ENCODE measurements at places on chromosomes 1 and 21.

GRCh38 chr1:74773582-74773981 is 40.6 kb downstream of the TYW3 start:
- no peak for DNase-seq

- peak; percentile 61 for DNase-seq
Measured at GRCh38 chr21:34813266-34813894, 144.6 kb downstream of the CLIC6 start.

DNA sequence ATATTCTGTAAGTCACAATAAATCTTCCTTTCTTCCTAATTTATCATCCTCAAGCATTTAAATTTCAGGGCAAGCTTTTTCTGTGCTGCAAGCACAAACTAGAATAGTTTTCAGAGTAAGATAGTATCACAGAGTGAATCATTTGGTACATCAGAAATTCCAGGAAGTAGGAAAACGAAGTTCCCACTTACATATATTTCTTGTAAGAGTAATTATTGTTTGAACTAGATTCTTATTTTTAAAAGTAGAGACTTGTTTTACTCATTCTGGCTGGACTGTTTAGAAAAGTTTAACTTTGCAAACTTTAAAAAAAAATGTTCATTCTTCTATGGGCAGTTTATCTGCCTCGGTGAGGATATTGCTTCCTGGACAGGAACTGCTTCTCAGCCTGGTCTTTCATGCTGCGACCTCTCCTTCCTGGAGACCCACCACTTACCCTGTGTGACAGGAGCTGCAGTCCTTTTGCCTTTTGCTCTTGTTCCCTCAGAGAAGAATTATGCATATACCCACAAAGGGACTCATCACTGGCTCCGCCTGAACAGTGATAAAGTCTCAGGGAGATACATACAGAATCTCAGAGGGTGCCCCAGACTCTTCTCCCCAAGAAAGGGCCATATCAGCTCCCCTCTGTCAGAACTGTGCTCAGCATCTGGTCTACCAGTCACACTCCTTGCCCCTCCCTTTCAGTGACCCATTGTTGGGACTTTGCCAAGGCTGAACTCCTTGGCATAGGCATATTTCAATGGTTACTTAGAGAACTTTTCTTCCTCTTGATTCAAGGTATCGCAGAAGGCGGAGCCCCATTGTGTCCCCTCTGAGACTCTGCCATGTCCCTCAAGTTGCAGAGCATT is 102.7 kb upstream of the CD55 start:
- no peak for DNase-seq

- no peak for DNase-seq
Measured at GRCh38 chr1:71339238-71339637, 258.4 kb upstream of the ZRANB2 start.

DNA sequence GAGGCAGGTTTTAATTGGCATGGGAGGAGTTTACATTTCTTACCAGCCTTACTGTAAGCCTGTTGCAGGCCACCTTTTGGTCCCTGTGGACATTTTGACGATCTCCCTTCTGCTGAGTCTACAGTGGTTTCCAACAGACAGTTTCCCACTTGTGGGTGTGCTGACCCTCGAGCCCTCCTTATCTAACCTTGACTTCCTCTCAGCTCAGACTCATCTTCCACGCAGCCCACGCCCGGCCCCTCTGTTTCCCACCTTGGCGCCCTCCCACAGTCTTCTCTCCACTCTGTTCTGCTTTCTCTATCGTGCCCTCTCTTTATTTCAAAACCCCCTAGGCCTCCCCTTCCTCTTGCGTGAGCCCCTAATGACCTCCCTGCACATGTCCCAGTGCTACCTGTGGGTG is 6.1 kb upstream of the ARL8A start:
- DNase-seq, result no peak

- no peak for DNase-seq
Measured at GRCh38 chr21:41317063-41317392, 427 bp downstream of the FAM3B start.

- DNase-seq, result no peak
Measured at GRCh38 chr1:235745503-235746136, 96.0 kb upstream of the GNG4 start.

DNA sequence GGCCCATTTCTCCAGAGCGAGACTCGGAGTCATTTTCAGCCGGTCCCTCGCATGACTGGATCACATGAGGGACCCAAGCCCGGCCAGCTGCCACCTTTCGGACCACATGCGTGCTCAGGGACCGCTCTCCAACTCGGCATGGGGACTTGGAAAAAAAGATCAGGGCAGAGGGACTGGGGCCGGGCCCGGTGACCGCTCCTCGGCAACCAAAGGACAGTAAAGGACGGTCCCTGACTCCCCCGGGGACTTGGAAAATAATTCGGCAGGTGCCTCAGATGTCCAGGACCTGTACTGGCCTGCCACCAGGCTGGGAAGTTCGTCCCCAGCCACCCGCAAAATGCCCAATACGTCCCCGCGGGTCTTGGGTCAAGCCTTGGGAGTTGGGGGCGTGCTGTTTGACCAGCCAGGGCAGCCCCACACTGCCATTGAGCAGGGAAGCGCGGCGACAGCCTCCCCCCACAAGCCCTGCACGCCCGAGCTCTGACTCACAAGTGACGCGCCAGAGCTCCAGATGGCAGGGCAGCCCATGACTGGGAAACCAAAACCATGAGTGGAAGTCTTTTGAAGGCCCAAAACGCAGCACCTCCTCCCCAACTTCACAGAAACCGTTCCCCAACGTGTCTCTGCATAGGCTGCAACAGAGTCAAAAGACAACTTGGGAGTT is 134.5 kb downstream of the LIPI start:
- DNase-seq, result no peak

DNA sequence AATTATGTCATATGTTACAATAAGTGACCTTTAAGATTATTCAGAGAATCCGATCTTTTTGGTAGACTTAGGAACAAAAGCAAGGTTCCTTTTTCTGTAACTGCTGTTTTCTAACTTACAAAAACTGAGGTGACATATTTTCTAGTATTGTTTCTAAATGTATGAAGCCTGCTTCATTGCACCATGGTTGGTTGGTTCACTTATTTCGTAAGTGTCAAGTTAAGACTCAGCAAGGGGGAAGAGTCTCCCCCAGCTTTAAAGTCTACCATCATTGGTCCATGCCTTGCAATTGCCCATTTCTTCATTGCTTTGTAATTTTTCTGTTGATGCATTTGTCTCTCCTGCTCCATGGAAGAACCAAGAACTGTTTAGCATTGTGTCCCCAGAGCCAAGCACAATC is 136.9 kb downstream of the DISC1 start:
- no peak for DNase-seq

DNA sequence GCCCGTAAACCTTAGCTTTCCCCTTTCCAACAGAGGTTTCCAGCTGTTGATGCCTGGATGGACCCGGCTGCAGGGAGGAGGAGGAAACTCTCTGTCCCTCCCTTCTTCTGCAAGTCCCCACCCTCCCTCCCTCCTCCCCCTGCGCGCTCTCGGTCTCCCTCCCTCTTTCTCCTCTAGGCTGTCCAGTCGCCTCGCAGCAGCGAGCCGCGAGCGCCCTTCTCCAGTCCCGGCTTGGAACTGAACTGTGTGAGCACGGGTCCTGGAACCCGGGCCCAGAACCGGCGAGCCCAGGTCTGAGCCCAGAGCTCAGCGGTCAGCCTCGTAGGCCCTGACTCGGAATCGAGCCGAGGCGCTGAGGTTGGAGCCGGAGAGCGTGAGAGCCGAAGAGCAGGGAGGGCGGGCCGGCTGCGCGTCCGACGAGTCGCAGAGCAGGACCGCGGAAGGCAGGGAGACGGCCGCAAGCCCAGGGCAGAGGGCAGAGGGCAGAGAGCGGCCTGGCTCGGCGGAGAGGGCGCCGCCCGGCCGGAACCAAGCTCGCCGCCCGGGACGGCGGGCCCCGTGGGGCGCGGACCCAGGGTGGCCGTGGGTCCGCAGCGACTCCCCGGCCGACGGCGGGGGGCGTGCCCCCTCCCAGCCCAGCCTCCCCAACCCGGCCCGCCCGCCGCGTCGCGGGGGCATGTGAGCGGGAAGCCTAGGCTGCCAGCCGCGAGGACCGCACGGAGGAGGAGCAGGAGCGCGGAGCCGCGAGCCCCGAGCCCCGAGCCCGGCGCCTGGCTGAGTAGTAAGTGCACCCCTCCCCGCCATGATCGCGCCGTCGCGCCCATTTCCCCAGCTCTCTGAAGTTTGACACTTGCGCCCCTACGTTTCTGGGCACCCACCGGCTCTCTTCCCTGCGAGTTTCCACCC is at the start of gene SOX13:
Gene SOX13 (plus strand): TSS at position 185 of the 906 bp plus-strand sequence. CDS start 39,801 bp downstream, outside the sequence.
- DNase-seq, result peak; percentile 62

DNA sequence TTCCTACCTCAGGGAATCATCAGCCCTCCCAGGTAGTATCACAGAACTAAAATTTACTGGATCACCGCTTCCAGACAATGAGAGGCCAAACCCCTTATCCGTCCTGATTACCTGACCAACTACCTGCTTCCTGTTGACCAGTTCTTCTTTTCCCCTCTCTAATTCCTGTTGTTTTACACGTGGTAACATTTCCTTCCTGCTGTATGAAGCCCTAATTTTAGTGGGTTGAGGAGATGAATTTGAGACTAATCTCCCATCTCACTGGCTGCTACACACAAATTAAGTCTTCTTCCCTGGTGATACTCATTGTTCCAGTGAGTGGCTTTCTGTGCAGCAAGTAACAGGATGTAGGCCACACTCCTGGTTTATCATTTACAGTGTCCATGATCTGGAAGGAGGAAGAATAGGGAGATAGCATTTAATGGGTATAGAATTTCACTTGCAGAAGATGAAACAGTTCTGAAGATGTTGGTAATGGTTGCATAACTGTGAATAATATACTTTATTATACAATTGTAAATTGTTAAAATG is 2112.9 kb downstream of the NCAM2 start:
- DNase-seq, result no peak

- DNase-seq, result peak; percentile 1
Measured at GRCh38 chr1:208654241-208654640, 410.1 kb upstream of the PLXNA2 start.

GRCh38 chr21:38295997-38296764 is 39.4 kb downstream of the KCNJ15 start:
- no peak for DNase-seq

GRCh38 chr21:43817157-43818086 is 28.0 kb downstream of the RRP1 start:
- no peak for DNase-seq

GRCh38 chr1:228998179-228998578 is 262.9 kb downstream of the RHOU start:
- DNase-seq, result no peak

GRCh38 chr1:209900734-209901133 is 37.3 kb upstream of the SYT14 start:
- DNase-seq, result peak; percentile 32
